Thymus (tissue), 14 donors: ENCODE measurements at places on chromosomes 11 and 22. TPM values are rescaled to one million over a fixed set of nuclear protein-coding genes. Genes with fewer than 3 reads are reported as not detected.
A peak's percentile ranks its signal among the peaks of the same experiment; 100 is the strongest.

DNA sequence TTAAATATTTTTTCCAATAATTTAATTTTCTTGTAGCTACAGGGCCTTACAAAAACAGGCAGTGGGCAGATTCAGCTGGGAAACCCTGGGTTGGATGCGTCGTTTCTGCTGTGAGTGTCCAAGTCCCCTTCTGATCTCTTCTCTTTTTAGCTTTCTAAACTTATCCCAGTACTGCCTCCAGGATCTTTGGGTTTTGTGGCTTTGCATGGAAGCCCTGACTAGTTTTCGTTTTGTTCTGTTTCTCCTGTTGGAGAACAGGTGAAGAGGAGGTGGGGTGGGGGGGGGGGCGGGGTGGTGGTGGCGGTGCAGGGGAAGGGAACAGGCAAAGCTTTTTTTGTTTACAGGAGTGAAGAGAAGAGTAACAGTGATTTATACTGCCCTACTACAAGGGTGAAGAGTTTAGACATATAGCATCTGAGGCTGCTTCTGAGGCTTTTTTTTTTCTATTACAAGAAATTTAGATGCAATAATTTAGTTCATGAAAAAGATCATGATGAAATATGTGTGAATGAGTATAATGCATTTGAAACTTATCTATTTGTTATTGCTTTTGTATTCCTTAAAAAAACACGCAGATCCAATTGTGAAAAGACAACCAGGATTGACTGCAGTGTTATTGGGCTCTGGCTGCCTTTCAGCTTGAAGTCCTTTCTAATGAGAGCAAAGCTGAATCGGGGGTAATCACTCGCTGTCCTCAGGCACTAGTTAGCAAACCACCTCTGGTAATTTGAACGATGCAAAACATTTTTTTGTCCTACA is 142.9 kb downstream of the NCAM1 start:
- no peak for DNase-seq

- no peak for DNase-seq
These were observed 8.2 kb upstream of the CCDC88B start for GRCh38 chr11:64331569-64332371.

DNA sequence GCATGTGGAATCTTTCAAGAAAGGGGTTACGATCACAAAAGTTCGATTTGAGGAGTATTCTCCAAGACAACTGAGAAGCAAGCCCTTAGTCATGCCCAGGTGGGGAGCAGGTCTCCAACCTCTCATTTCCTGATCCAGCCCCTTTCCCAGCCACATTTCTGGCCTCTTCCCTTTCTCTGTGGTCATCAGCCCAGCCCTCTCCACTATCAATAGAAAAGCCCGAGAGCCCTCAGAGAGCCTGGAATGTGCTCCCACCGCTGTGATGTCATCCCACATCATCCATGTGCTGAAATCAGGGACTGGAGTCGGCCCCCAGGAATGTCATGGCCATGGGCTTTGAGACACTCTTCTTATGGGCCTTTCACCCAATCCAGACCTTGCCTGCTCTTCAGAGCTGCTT is 62.6 kb downstream of the KCNJ1 start:
- no peak for DNase-seq

Gene TRIM51
- not detected for polyA plus RNA-seq

DNA sequence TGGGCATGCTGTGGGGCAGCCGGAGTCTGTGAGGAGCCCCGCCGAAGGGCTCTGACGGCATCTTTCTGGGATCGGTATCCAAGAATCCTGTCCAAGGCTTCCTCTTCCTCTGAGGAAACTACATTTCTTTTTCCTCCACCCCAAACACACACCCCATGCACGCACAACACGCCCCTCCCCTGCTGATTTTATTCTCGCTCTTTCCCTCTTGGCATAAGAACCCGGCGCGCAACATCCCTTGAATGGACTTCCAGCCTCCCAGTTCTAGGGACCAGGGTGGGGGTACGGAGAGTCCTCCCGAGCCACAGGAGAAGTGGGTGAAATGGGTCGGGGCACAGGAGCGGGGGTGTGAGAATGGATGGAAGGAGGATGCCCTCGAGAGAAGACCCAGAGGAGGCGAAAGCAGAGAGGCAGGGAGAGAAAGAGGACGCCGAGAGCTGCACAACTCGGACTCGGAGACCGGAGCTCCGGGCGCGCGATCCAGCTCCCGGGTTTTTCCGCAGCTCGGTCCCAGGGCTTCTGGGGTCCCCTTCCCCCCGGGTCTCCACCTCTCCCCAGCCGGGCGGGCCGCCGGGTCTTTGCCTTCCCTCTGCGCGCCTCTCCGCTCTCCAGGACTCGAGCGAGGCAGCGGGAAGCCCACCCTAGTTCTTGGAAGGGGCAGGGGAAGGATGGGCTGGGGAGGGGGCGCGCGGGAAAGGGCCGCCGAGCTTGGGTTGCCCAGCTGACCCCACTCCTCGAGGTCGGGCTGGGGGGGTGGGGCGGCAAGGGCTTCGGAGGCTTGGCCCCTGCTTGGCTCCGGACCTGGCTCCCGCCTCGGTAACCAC is 1.5 kb upstream of the LARGE1 start:
- DNase-seq, result no peak

- no peak for DNase-seq
These were observed 379 bp upstream of the SLC3A2 start for GRCh38 chr11:62880231-62880802.

Gene C22orf42
- 0.59 TPM for polyA plus RNA-seq

GRCh38 chr22:26893173-26894110 is 236.1 kb downstream of the MIAT start:
- DNase-seq, result no peak

DNA sequence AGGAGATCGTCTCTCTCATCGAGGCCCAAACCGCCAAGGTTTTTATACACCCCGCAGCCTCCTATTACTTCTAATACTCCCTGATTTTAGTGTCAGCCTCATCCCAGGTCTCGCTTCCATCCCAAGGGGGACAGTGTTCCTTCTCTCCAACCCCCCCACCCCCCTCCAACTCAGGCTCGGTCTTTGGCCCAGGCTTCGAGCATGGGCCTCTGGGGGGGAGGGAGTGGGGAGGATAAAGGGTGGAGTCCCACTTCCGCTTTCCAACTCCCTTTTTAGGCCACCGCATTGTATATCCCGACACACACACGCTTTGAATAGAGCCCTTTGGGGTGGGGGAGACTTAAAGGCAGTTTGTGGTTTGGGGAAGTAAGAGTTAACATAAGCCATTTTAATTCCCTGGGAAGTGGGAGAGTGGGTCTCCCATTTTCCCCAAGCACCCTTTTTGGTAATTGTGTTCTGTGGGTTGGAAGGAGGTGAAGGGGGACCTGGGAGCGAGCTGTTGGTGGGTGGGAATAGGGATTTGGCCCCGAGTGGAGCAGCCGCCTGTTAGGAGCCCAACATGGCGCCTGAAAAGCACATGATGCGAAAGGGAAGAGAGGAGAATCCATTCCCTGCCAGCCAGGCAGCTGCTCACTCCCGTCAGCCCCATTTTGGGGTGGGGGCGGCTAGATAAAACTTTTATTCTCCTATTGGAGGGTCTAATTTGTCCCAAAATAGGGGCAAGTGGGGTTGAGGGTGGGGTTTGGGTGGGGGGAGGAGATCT is 844 bp downstream of the PCF11 start:
- peak; percentile 45 for DNase-seq

Gene PGA5
- polyA plus RNA-seq, result 1.4 TPM

DNA sequence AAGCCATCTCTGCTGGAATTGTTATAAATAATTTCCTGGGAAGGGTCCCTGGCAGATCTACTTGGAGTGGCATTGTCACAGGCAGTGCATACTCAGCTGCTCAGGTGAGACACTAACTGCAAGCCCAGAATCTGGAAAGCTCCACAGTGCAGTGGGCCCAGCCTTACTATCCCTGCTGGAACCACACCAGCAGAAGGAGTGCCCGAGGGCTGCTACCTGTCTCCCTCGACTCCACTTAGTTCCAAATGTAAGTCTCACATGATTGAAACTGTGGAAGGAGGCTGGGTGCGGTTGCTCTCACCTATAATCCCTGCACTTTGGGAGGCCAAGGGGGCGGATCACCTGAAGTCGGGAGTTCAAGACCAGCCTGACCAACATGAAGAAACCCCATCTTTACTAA is 14.3 kb upstream of the SYVN1 start:
- no peak for DNase-seq

DNA sequence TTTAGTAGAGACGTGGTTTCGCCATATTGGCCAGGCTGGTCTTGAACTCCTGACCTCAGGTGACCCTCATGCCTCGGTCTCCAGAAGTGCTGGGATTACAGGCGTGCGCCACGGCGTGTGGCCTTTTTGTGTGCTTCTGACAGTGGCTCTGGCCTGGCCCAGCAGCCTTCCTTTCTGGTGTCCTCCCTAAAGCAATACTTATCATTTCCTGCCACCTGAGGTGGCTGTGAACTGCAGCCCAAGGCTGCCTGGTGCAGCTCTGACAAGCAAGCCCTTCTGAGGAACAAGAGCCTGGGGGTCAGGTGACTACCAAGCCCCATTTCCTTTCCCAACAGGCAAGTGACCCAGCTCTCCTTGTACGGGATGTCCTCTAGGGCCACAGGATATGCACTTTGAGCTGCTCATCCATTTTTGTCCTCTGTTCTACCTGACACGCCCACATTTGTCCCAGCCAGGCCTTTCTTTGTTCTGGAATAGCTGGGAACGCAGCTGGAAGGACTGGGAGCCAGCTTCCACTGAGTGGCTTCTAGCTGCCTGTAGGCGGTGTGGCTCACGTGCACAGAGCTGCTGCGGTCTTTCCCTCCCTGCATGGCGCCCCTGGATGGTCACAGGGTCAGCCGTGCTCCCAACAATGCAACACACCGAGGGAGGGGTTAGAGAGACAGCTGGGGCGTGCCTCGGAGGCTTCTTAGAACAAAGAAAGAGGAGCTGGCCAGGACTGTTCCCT is 12.3 kb upstream of the BID start:
- no peak for DNase-seq

DNA sequence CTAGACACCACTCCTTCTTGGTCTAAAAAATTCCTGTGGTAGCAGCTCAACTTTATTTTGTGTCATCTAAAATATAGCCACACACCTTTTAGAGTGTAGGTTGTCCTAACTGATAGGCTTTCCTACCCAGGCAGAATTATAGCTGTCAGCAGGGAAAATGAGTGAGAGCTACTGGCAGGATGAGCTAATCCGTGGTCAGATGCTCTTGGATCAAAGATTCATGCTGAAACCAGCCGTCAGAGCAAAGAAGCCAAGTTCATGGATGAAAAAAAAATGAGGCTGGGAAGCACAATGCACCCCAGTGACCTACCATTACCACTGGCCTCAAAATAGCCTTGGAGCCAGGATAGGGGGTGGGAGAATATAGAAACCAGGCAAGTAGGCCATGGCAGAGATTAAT is 113.1 kb upstream of the BLID start:
- DNase-seq, result no peak

DNA sequence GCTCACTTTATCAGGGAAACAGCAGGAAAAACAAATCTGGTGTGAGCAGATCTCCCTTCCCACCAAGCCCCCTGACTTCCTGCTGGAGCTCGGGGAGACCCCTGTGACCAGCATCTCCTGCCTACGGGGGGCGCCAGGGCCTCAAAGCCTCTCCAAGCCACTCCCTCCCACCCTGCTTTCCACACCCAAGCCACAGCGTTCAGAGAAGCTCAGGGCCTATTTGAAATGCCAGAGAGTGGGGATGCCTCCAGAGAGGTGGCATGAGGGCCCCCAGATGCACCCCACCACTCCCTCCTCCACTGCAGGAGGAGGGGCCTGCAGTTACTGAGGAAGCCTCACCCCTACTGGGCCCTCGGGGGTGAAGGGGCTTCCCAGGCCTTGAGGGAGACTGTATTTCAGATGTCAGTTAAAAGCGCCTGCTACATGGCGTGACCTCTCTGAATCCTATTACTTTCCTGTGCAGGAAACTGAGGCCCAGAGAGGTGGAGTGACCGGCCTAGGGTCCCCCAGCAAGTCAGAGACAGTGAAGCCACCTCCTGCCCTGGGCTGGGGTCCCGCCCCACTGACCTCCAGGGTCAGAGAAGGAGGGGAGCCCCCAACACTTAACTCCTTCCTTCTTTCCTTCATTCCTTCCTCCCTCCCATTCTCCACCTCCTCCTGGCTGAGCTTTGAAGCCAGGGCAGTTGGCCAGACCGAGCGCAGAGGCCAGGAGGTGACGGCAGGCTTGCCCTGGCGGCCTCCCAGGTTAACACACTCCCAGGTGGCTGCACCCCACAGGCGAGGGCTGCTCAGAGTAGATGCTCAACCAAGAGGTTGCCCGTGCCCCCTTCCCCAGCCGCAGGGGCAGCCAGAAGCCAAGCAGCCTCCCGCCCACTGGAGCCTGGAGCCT is 6.0 kb upstream of the CDKN1C start:
- DNase-seq, result no peak

- no peak for DNase-seq
These were observed 84.0 kb upstream of the ZBED5 start for GRCh38 chr11:10941871-10942270.
